ENCODE measurements at places on chromosomes 13 and 19.

GRCh38 chr19:46256855-46257254 is 27.3 kb downstream of the IGFL1 start:
- no peak for DNase-seq

DNA sequence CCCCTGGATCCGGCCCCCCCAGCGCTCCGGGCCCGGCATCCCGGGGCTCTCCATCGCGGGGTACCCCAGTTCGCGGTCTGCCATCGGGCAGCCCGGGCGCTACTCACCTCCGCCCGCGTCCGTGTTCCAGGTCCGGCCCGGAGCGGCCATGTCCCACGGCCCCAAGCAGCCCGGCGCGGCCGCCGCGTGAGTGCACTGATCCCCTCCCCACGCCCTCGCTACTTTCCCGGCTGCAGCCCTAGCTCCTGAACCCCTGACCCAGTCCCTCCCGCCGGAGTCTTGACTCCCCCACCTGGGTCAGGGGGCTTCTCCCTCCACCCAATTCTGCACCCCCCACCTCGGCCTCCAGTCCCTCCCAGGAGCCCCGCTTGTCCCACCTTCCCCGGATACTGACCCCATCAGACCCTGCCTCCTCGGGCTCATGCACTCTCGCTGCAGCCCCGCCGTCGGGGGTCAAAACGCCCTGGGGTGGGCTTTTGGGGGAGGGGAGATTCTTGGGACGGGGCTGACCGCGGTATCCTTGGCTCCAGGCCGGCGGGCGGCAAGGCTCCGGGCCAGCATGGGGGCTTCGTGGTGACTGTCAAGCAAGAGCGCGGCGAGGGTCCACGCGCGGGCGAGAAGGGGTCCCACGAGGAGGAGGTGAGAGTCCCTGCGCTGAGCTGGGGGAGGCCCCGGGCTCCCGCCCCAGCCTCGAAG is 566 bp downstream of the HMG20B start:
- DNase-seq: no peak

- no peak for DNase-seq
Measured at GRCh38 chr19:39133431-39134270, 8.1 kb downstream of the PAK4 start.

DNA sequence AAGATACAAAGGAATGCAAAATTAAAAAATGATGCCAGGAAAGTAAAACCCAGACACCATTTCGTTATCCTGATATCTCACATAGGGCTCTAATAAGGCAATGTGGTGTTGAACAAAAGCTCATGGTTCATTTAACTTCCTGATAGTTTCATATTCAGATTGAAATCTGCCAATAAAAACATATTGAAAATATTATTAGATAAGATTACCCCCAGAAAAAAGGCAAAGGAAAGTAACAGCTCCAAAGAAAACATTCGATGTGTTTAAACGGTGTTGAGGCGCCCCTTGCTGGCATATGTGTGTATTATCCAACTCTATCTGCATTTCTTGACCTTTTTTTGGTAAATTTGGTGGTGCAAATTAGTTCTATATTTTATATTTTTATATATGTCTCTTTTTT is 75.9 kb downstream of the ESD start:
- peak; percentile 42 for DNase-seq

- no peak for DNase-seq
Measured at GRCh38 chr19:41540041-41540695, 35.8 kb upstream of the CEACAM21 start.

GRCh38 chr19:2428756-2429711 is 1.6 kb upstream of the TIMM13 start:
- DNase-seq: no peak

DNA sequence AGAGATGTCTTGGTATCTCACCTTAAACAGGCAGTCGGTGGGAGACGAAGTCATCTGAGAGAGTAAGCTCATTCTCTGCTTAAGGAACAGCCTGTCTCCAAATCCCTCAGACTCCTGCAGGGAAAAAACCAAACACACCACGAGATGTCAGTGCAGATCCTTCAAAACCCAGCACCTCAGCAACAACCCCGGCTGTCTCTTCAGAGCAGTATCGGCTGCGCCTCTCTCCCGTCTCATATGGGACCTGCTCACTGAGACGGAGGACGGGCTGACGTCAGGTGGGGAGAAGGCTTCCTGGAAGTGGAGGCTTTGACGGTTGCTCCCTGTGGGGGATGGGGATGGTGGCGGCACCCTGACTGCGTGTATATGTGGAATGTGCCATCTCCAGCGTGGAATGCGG is 43.6 kb downstream of the ANKRD27 start:
- DNase-seq: no peak

- DNase-seq: no peak
Measured at GRCh38 chr13:29210676-29211075, 384.8 kb downstream of the SLC7A1 start.

Data from CD4-positive, alpha-beta T cell treated with Interleukin-15 for 4 hours (primary cell).